ENCODE measurements at places on chromosomes 4 and X. TPM values are rescaled to one million over a fixed set of nuclear protein-coding genes. Genes with fewer than 3 reads are reported as not detected.

Gene F9
- total RNA-seq: not detected

Gene ZDHHC15
- total RNA-seq: 0.98 TPM

Gene WAS
- 27.9 TPM for total RNA-seq

Gene AFAP1
- 28.3 TPM for total RNA-seq

Gene GPR82
- 0.16 TPM for total RNA-seq
